Ovary (tissue), 10 donors: ENCODE measurements at places on chromosomes 1 and 21. TPM values are rescaled to one million over a fixed set of nuclear protein-coding genes. Genes with fewer than 3 reads are reported as not detected.

- H3K4me3 ChIP-seq: no peak overlapping the region
- H3K36me3 ChIP-seq: no peaks in the 10 kb centered on the region
- no peak overlapping the region for H3K27ac ChIP-seq
- H3K27me3 ChIP-seq: no peaks in the 10 kb centered on the region
- DNase-seq: no peak
These were observed 33.8 kb downstream of the POFUT2 start for GRCh38 chr21:45253633-45254459.

The IBA57 gene
- 14.5 TPM for total RNA-seq

The FMO4 gene
- 3.7 TPM for total RNA-seq

GRCh38 chr1:23480187-23481025 is 3.6 kb downstream of the ASAP3 start:
- no peaks in the 10 kb centered on the region for H3K36me3 ChIP-seq
- H3K4me3 ChIP-seq: no peak overlapping the region
- no peak overlapping the region for H3K27ac ChIP-seq
- H3K4me1 ChIP-seq: peaks cover 8% of the 10 kb centered on the region
- no peaks in the 10 kb centered on the region for H3K27me3 ChIP-seq

GRCh38 chr1:92117526-92117925 is 37.4 kb downstream of the BTBD8 start:
- no peak for DNase-seq
- no peaks in the 10 kb centered on the region for H3K4me1 ChIP-seq
- no peak overlapping the region for H3K27ac ChIP-seq
- no peak overlapping the region for H3K4me3 ChIP-seq
- H3K27me3 ChIP-seq: no peaks in the 10 kb centered on the region
- H3K36me3 ChIP-seq: no peaks in the 10 kb centered on the region

- no peaks in the 10 kb centered on the region for H3K36me3 ChIP-seq
- no peaks in the 10 kb centered on the region for H3K27me3 ChIP-seq
- H3K4me1 ChIP-seq: no peaks in the 10 kb centered on the region
- no peak overlapping the region for H3K27ac ChIP-seq
These were observed 89.4 kb downstream of the LPAR3 start for GRCh38 chr1:84803604-84804003.

The LCE2C gene
- total RNA-seq: not detected

DNA sequence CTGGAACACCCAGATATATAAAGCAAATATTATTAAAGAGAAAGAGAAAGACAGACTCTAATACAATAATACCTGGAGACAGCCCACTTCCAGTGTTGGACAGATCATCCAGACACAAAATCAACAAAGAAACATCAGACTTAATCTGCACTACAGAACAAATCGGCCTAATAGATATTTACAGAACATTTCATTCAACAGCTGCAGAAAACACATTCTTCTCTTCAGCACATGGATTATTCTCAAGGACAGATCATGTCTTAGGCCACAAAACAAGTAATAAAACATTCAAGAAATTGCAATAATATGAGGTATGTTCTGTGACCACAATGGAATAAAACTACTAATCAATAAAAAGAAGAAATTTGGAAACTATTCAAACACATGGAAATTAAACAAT is 398.3 kb upstream of the DUSP10 start:
- H3K27ac ChIP-seq: no peak overlapping the region
- no peaks in the 10 kb centered on the region for H3K27me3 ChIP-seq
- no peak overlapping the region for H3K4me3 ChIP-seq
- no peak for DNase-seq
- H3K36me3 ChIP-seq: no peaks in the 10 kb centered on the region

- no peak overlapping the region for H3K4me3 ChIP-seq
- H3K36me3 ChIP-seq: no peaks in the 10 kb centered on the region
- H3K27ac ChIP-seq: no peak overlapping the region
- no peaks in the 10 kb centered on the region for H3K27me3 ChIP-seq
- no peak for DNase-seq
These were observed 862.6 kb downstream of the USP25 start for GRCh38 chr21:16592381-16592780.
